ENCODE measurements at places on chromosomes 7 and 10.

GRCh38 chr7:80014511-80014910, 120.1 kb upstream of the GNAI1 start:
- no peak for DNase-seq

DNA sequence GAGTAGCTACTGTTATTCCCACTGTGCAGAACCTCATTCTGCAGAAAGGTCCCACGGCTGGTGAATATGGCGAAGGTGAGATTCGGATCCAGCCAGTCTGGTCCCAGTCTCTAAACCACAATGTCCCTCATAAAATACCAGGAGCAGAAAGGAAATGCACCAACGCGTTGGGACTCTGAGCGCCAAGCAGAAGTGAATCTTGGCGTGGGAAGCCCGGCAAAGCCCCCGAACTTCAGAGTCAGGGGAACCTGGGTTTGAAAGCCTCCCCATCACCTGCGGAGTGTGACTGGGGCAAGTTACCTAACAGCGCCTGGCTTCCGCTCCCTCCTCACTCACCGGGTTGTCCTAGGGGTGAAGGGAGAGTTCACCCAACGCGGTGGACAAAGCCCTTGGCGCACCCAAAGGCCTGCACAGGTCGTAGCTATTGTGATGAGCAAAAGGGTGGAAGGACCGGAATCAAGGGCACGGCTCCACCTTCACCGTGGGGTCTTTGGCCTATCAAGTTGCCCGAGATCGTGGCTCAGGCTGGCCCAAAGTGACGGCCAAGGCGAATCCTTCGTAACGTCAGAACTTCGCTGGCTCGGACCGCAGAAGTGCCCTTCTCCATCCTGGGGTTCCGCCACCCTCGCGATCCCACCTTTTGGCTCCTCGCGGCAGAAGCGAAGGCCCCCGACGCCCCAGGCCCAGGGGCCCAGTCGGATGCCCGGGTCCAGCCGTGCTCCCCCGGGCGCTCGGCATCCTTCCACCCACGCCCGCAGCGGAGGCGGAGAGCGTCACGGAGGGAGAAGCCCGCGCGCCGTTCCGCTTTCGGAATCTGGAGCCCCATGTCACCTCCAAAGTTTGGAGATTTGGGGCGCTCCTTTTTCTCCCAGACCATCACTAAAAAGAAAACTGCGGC, 811 bp downstream of the RGS10 start:
- DNase-seq = no peak

DNA sequence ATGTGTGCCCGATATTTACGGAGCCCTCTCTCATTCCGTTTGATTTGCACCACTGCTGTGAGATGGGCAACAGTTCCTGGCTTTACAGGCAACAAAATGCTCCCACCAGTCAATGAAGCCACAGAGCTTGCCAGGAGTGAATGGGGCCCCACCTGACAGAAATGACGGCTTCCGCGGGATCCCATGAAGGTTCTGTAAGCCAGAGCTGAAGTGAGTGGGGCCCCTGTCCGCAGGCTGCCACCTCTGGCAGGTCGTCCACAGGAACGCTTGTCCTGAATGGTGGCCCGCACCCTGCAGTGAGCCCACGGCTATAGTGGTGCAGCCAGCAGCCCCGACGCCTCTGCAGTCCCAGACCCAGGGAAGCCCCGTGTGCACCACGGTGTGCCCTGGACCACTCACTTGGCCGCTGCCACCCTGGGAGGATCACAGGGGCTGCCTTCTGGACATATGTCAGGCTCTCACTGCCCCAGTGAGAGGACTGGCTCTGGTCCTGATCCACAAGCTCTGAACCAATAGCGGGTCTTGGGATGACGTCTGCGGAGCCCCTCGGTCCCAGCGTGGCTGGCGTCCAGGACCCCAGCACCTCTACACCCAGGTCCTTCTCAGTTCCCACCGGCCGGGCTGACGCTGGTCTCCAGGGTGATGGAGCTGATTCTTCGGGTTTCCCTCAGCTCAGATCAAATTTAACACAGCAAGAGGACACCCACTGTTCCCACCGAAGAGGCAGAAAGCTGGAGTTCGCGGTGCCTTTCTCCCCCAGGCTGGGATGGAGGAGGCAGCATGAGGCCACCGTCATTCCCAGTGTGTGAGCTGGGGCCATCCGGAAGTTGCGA, 511.9 kb downstream of the DNAJB6 start:
- DNase-seq = no peak

- DNase-seq = no peak
These were observed 197.2 kb downstream of the HECW1 start for GRCh38 chr7:43309706-43310022.
